Activated naive CD8-positive, alpha-beta T cell treated with anti-CD3 and anti-CD28 coated beads, Interleukin-2, amount 10 ng/mL, durations not matched to agents 7 days and 5 days (primary cell): ENCODE measurements at places on chromosomes 13 and 19.
A peak's percentile ranks its signal among the peaks of the same experiment; 100 is the strongest.

- no peak for DNase-seq
Observed at GRCh38 chr19:15843203-15843893, 27.9 kb upstream of the OR10H1 start.

DNA sequence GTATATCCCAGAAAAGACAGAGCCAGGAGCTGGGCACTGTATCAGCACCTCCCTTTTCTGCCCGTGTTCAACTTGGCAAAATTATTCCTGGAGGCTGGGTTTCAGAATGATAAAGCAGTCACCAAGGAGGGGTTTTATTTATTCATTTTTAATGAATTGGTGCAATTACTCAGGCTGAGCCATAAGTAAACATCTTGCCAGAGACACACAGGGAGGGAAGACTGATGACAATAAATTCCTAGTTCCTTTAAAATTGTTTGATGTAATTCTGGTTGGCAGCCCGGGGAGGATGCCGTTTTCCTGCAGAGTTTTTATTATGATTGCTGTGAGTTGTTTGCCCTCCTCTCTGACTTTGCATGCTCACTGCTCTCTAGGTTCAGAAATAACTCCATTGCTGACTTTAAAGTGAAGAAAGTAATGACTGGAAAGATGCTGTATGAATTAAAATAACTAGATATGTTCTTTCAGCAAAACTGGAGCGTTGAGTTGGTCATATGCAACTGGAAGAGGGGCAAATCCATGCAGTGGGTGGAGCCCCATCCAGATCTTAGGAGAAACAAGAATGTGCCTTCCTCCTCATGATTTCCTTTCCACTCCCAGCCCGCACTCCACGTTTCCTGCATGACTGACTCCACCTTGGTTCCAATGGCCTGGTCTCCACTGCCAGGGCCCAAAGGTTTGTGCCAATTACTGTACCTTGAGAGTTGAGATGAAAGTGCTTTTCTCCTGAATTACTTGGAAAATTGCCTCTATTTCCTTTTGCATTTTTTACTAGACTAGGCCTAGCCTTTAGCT, 182.1 kb downstream of the RFC3 start:
- no peak for DNase-seq

DNA sequence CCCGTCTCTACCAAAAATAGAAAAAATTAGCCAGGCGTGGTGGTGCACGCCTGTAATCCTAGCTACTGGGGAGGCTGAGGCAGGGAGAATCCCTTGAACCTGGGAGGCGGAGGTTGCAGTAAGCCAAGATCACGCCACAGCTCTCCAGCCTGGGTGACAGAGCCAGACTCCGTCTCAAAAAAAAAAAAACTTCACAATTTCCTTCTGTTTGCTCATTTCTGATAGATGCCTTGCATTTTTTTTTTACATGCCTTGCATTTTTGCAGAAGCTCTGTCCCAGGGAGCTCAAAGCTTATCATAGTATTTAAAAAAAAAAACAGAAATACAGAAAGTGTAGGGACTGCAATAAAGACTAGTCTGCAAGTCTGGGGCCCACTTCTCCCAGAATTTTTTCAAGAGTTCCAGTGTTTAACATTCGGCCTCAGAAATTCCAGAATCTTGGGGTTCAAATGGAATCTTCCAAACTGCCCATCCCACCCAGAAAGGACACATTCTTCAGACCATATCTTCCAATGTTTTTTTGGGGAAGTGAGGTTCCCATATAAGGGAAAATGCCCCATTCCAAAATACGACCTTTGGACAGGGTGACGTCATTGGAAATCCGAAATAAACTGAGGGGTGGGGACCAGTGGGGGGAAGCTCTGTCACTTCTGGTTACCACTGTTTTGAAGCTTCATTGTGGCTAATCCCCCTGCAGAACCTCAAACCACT, 17.2 kb upstream of the RAB8A start:
- DNase-seq = no peak

GRCh38 chr13:109725297-109725696, 61.1 kb downstream of the IRS2 start:
- DNase-seq = no peak

DNA sequence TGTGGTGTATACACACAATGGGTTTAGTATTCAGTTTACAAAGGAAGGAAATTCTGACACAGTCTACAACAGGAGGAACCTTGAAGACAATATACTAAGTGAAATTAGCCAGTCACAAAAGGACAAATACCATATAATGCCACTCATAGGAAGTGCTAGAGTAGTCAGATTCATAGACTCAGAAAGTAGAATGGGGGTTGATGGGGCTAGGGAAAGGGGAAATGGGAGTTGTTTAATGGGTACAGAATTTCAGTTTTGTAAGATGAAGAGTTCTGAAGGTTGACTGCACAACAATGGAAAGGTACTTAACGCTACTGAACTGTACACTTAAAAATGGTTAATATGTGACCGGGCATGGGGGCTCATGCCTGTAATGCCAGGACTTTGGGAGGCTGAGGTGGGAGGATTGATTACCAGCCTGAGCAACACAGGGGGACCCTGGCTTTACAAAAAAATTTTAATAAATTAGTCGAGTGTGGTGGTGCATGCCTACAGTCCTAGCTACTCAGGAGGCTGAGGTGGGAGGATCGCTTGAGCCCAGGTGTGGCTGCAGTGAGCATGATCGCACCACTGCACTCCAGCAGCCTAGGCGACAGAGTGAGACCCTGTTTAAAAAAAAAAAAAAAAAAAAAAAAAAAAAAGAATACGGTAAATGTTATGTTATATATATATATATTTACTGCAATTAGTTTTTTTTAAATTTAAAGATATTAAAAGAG, 45.0 kb downstream of the SLC15A1 start:
- DNase-seq = no peak

- no peak for DNase-seq
Observed at GRCh38 chr13:54077569-54077968, 1049.0 kb downstream of the OLFM4 start.

DNA sequence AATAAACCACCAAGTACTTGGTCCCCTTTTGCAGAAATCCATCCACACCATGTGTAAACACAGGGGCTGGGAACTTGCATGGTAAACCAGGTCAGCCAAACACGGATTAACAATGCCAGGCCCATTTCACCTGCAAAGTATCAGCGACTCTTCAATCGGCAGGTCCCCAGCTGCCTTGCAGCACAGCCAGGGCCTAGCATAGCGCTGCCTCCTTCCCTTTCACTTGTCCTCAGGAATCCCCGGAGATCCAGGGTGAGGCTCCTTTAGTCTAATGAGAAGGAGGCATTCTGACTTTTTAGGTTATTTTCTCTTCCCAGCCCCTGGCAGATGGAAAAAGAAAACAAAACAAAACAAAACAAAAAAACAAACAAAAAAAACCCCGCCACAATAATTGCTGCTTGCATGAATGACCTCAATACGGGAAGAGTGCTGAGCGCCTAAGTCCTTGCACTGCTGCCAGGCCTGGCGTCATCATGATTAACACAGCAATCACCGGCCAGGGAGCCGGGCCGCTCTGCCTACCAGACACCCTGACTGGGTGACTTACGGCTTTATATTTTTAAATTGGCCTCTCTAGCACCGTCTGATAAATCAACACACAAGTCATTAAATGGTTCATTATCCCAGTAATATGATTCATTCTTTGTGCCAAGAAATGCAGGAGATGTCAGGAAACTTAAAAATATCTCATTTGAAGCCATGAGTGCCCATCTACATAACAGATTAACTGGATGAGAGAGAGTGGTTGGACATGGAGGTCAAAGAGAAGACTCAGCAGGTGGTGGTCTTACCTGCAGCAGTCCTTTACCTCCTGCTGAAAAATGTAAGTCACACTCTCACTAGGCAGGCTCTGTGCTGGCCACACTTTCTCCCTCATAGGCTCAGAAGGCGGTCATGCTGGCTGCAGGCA, 692.7 kb downstream of the UQCRFS1 start:
- DNase-seq = no peak

- no peak for DNase-seq
Observed at GRCh38 chr13:101474419-101474957, 22.0 kb downstream of the ITGBL1 start.

GRCh38 chr19:41533671-41534215, 42.2 kb upstream of the CEACAM21 start:
- DNase-seq = no peak

- DNase-seq = no peak
Observed at GRCh38 chr19:20273376-20273775, 106.4 kb downstream of the ZNF486 start.

DNA sequence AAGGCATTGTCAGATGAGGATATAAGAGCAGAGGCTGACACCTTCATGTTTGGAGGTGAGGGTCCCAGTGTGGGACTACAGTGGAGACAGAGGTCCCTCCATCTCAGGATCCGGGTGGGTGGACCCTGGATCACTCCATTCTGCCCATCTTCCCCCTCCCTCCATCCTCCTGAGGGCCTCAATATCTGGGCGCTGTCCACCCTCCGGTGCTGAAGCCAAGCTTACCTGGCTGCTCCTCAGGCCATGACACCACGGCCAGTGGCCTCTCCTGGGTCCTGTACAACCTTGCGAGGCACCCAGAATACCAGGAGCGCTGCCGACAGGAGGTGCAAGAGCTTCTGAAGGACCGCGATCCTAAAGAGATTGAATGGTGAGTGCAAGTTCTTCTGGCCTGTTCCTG, 11.9 kb downstream of the CYP4F12 start:
- peak; percentile 45 for DNase-seq

DNA sequence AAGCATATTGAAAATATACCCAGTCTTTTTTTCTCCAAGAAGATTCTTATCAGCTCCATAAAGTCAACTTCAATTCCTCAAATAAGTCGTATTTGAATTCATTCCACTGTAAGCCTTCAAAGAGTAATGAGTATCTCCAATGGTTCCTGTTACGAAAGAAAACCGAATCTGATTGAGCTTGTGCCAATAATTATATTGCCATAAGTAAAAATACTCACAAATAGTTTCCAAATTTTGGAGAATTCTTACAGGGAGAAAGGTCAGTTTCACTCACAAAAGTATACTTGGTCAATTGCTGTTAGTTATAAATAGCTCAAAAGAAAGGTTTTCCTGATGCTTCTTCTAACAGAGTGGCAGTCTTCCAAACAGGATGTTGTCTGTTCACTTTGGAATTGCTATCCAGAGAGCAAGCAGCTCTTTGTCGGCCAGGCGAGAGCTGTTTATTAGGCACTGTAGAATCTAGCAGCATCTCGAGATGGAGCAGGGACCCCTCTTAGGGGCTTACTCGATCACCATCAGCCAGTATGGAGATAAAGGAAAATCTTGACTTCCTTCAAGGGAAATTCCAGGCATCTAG, 13.5 kb downstream of the ERICH4 start:
- no peak for DNase-seq

DNA sequence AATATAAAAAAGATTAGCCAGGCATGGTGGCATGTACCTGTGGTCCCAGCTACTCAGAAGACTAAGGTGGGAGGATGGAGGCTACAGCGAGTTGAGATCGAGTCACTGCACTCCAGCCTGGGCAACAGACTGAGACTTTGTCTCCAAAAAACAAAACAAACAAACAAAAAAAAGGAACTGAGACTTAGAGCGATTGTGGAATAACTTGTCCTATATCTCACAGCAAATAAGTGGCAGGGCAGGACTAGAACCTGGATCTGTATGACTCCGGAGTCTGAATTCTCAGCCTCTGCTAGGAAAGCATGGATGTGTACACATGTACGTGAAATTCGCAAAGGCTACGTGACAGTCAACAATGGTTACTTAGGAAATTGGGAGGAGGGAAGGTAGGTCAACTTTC, 20.1 kb downstream of the KRTDAP start:
- DNase-seq = no peak

GRCh38 chr19:827710-828321, at the start of gene AZU1:
Gene AZU1 (plus strand): TSS chr19:827837. CDS start chr19:827847, 10 bp downstream.
- DNase-seq = no peak

- no peak for DNase-seq
Observed at GRCh38 chr19:17553256-17553655, 2.2 kb upstream of the COLGALT1 start.

GRCh38 chr13:38577048-38577447, 109.8 kb upstream of the FREM2 start:
- DNase-seq = no peak

- DNase-seq = no peak
Observed at GRCh38 chr13:30334663-30335386, 27.5 kb upstream of the KATNAL1 start.

GRCh38 chr13:28429685-28430290, 65.1 kb downstream of the FLT1 start:
- DNase-seq = no peak

- no peak for DNase-seq
Observed at GRCh38 chr13:47672245-47673008, 328.6 kb downstream of the SUCLA2 start.

DNA sequence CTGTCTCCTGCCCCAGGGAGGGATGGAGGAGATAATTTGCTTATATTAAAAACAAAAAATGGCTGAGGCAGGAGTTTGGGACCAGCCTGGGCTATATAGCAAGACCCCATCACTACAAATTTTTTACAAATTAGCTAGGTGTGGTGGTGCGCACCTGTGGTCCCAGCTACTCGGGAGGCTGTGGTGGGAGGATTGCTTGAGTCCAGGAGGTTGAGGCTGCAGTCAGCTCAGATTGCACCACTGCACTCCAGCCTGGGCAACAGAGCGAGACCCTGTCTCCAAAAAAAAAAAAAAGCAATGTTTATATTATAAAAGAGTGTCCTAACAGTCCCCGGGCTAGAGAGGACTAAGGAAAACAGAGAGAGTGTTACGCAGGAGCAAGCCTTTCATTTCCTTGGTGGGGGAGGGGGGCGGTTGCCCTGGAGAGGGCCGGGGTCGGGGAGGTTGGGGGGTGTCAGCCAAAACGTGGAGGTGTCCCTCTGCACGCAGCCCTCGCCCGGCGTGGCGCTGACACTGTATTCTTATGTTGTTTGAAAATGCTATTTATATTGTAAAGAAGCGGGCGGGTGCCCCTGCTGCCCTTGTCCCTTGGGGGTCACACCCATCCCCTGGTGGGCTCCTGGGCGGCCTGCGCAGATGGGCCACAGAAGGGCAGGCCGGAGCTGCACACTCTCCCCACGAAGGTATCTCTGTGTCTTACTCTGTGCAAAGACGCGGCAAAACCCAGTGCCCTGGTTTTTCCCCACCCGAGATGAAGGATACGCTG, 184.0 kb downstream of the KDM4B start:
- DNase-seq = no peak

DNA sequence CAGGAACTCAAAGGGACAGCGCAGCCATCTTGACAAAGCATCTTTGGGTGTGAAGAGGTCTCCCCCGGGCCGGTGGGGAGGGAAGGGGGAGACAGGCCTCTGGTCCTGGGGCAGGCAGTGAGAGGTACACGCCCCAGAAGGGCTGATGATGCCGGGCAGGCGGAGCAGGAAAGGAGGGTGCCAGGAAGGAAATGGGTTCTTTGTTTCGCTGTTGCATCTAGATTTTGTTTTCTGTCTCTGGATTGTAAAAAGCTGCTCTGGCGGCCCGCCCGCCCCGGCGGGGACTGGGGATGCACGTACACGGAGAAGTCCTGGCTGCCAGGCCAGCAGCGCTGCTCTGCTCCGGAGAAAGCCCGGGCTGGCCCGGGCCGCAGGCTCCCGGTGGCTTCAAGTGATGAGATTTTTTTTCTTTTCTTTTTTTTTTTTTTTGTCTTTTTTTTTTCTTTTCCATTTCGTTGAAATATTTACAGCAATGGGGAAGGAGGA, 13.2 kb upstream of the ASF1B start:
- DNase-seq = peak; percentile 69

DNA sequence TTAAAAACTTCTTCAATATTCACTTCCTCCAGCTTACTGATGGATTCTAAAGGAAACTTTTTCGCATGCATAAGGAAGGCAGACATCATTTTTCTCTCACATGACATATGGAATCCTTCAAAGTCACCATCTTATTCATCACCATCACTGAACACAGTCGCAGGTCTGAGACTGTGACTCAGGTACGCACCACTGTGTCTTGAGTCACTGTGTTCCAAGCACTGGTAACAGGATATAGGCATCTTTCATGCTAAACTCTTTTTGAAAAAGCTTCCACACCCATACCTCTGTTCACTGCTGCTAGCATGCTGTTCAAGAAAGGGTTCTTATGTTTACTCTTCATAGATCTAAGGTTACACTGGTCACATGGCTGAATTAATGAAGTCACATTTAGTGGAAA, 67.0 kb upstream of the SIAH3 start:
- no peak for DNase-seq
